ENCODE measurements at places on chromosomes 2 and 18.

DNA sequence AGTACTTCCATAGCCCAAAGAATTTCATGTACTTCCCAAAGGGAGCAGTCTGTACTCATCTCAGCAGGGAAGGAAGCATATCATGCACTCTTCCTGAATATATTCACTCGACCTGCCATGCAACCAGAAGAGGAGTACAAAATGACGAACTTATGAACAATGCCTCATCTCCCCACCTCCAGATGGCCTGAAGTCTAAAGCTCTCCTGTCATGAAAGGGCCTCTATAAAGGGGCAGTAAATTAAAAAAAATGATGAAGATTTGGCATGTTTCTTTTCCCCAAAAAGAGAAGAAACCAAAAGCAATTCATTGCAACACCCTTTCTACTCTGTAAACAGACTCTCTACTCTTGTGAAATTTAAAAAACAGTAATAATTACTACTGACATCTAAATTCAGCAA lies 1601.1 kb downstream of the LRP1B start:
- no peak for DNase-seq

GRCh38 chr2:176082525-176082823 lies 1.3 kb downstream of the EVX2 start:
- no peak for DNase-seq

- no peak for DNase-seq
Observed at GRCh38 chr2:159605441-159606178, 10.7 kb downstream of the BAZ2B start.

GRCh38 chr18:75172299-75173124 lies 36.4 kb downstream of the PTGR3 start:
- DNase-seq, result no peak

- no peak for DNase-seq
Observed at GRCh38 chr2:65992198-65992554, 442.7 kb upstream of the MEIS1 start.

DNA sequence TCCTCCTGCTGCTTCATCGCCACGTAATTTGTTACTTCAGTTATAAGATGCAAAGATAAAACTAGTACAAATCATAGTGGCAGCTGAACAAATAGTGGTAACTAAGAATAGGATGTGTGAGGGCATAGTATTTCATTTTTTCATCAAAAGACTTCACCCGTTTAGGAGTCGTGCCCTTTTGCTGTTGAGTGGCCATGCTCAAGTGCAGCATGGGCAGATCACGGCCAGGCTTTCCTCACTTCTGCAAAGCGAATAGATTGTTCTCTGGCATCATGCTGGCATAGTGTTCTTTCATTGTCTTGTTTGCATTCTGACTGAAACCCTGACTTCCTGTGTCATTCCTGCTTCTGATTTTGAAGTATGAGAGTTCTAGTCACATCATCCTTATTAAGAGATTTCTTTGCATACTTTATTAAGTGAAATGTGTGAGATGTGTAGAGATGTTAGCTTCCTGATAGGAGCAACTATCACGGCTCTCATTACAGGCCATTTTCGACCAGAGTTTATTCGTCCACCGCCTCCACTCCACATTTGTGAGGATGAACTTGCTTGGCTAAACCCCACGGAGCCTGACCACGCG lies 11.8 kb downstream of the CNOT11 start:
- DNase-seq, result no peak
